Hematopoietic multipotent progenitor cell treated with erythropoietin and hydrocortisone succinate and interleukin-3 and kit ligand, for 4 days (in vitro differentiated cells): ENCODE measurements at places on chromosomes 4 and X.
A peak's percentile ranks its signal among the peaks of the same experiment; 100 is the strongest.

DNA sequence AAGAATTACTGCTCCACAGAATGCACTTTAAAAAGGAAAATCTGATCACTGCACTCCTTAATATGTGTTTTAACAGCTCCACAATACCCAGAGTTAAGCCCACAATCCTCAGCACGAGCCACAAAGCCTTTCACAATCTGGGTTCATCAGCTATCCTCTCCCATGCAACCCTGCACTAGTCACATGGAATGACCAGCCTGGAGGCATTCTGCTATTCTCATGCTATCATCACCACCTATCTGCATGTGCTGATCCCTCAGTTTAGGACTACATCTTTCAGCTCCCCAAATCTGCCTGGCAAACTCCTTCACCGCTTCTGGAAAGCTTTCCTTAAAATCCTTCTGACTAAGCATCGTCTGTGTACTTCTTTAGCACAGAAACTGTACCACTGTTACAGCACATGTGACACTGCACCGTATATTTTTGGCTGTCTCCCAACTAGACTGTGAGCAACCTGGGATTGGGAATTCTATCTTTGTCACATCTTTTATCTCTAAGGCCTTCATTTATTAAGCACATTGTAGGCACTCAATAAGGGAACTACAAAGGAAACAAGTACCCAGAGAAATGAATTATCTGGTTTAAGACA, 18.3 kb upstream of the EIF1AX start:
- no peak for DNase-seq

DNA sequence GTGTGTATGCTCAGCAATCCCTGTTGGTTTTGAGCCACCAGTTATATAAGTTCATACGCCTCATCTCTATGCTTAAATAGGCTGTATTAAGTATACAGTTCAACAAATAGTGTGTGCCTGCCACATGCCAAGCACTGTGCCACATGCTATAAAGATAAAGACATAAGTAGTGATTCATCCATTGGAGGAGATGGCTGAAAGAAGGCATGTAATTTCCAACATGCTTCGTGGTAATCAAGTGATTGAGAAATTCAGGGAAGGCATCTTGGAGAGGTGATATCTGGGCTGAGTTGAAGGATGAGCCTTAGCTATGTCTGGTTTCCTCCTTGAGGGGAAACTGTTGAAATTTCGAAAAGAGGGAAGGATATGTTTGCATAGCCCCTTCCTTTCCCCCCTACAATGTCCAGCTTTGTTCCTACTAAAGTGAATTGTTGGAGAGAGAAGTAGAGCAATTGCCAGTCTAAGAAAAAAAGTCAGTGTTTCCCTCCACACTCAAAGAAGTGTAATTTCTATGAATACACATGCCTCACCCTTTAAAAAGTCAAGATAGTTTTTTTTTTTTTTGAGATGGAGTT, 96.5 kb downstream of the ARHGAP10 start:
- peak; percentile 20 for DNase-seq

DNA sequence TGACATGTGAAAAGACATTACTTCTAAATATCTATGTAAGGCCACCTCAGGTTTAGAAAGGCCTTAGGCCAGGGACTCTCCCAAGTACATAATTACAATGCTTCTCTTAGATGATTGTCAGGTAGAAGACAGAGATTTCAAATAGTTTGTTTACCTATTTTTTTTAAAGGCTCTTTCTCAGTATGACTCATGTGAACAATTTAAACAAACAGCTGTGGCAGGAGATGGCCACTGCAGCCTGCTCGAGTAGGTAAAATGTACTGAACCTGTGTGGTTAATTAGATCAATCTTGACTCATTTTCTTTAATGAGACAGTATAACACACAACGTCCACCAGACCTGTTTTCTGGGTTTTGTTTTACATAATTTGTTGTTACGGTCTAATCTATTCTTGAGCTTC, 50.2 kb downstream of the LEF1 start:
- DNase-seq: no peak

- DNase-seq: peak; percentile 77
Observed at GRCh38 chr4:94304365-94304971, 38.2 kb downstream of the HPGDS start.

GRCh38 chr4:36024901-36025660, 219.2 kb downstream of the ARAP2 start:
- no peak for DNase-seq

GRCh38 chr4:6957994-6958393, 48.4 kb downstream of the TBC1D14 start:
- DNase-seq: no peak

- no peak for DNase-seq
Observed at GRCh38 chr4:150176547-150176946, 98.3 kb downstream of the DCLK2 start.

GRCh38 chrX:153474718-153475117, 4.3 kb upstream of the HAUS7 start:
- DNase-seq: peak; percentile 45

GRCh38 chr4:26788341-26788733, 72.3 kb upstream of the STIM2 start:
- DNase-seq: peak; percentile 36

GRCh38 chr4:173509036-173510001, 20.7 kb downstream of the HAND2 start:
- no peak for DNase-seq

- peak; percentile 69 for DNase-seq
Observed at GRCh38 chr4:26765515-26765914, 95.1 kb upstream of the STIM2 start.

- DNase-seq: no peak
Observed at GRCh38 chr4:123378794-123379193, 17.8 kb upstream of the SPRY1 start.

DNA sequence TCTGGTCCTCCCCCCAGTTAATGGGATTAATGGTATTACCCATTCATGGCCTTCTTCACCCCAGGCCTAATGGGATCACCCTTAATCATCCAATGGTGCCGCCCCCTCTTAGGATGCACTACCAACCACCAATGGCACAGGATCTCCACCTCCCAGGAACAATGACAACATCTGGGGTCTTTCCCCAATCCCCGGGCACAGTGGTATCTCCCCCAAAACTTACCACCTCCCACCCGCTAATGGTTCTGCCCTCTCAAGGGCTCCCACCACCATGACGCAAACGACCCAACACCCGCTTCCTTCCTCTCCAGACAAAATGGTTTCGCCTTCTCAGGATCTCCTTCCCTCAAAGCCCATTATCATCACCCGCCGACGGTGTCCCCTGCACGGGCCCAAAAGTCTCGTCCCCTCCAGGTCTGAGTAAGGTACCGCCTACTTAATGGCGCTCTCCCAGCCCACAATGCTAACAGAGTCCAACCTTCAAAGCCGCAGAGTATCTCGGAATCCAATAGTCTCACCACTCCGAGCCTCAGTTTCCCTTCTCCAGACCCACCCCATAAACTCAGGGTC, 458 bp downstream of the GRIPAP1 start:
- peak; percentile 81 for DNase-seq

GRCh38 chrX:30364229-30364628, 55.0 kb upstream of the NR0B1 start:
- no peak for DNase-seq

GRCh38 chrX:129678614-129679195, 23.9 kb upstream of the APLN start:
- DNase-seq: peak; percentile 60

- no peak for DNase-seq
Observed at GRCh38 chr4:181911420-181911819, 331.8 kb upstream of the TENM3 start.

GRCh38 chrX:110294087-110294486, 23.8 kb downstream of the AMMECR1 start:
- DNase-seq: no peak

GRCh38 chr4:57070461-57070860, 39.7 kb downstream of the IGFBP7 start:
- DNase-seq: no peak

DNA sequence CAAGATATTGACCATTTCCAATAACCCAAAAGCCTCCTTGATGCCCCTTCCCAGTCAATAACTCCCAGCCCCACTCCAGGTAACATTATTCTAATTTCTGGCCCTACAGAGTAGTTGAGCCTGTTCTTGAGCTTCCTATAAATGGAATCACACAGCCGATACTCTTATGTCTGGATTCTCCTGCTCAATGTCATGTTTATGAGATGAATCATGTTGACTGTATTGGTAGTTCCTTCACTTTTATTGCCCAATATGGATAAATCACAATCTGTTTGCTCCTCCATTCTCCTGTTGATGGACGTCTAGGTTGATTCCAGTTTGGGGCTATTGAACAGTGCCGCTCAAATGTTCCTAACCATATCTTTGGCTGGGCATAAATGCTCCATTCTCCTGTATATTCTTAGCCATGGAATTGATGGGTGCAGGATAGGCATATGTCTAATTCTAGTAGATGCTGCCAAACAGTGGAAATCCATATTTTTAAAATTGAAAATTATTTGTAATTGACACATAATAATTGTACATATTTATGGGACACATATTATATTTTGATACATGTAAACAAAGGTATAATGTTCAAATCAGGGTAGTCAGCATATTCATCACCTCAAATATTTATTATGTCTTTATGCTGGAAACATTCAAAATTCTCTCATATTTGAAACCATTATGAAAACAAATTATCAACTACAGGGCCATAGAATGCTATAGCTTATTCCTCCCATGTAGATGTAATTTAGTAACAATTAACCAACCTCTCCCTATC, 40.5 kb upstream of the SLC2A9 start:
- no peak for DNase-seq

DNA sequence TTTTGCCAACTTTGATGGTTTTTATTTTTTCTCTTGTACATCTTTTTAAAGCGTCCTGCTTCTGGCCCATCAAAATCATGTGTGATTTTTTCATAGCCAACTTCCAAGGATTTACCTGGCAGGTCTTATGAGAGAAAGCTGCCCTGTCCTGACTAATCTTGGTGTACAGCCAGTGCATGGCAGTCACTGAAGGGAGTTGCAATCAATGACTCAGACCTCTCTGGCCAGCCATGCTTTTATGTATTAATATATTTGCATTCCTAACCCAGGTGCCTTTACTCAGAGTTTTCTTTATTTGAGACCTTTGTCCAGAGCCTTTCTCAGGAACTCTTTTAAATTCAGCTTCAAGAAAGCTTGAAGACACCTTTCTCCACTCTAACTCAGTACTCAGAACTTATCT, 691.5 kb upstream of the HTR2C start:
- no peak for DNase-seq
